ENCODE measurements at places on chromosomes 11 and 22. TPM values are rescaled to one million over a fixed set of nuclear protein-coding genes. Genes with fewer than 3 reads are reported as not detected.

The TMPRSS13 gene
- 0.70 TPM for total RNA-seq

The MAJIN gene
- not detected for total RNA-seq

The DDTL gene
- total RNA-seq: 2.9 TPM

The CATSPERZ gene
- total RNA-seq: not detected

The OR52M1 gene
- total RNA-seq: not detected

The TFIP11 gene
- total RNA-seq: 21.1 TPM

The KCNJ11 gene
- total RNA-seq: not detected

The SLC39A13 gene
- total RNA-seq: 97.5 TPM

The MMP1 gene
- total RNA-seq: 30.6 TPM

The SLC29A2 gene
- total RNA-seq: 3.1 TPM

The MS4A14 gene
- not detected for total RNA-seq

The TCIRG1 gene
- total RNA-seq: 51.0 TPM

The CDC42EP1 gene
- total RNA-seq: 54.1 TPM

The OR5T2 gene
- not detected for total RNA-seq

The PRRG4 gene
- total RNA-seq: 7.3 TPM

The SMTNL1 gene
- not detected for total RNA-seq

The LRRC74B gene
- total RNA-seq: not detected

The C11orf97 gene
- not detected for total RNA-seq

The PATE2 gene
- total RNA-seq: not detected

The PGA5 gene
- not detected for total RNA-seq

The CDC42BPG gene
- 8.1 TPM for total RNA-seq

The RAB36 gene
- total RNA-seq: 1.4 TPM

The MPPED1 gene
- total RNA-seq: not detected

The MYOD1 gene
- not detected for total RNA-seq

The TRIM66 gene
- total RNA-seq: 1.3 TPM

The TMEM132A gene
- total RNA-seq: 97.8 TPM

The STIM1 gene
- 20.6 TPM for total RNA-seq

The CCDC73 gene
- not detected for total RNA-seq

The NNMT gene
- 97.5 TPM for total RNA-seq

The POU2AF3 gene
- total RNA-seq: not detected

The APOBEC3B gene
- 2.6 TPM for total RNA-seq

The SUSD2 gene
- total RNA-seq: 0.16 TPM

The USH1C gene
- not detected for total RNA-seq

The GAL gene
- total RNA-seq: 6.1 TPM

The ANKRD49 gene
- 8.2 TPM for total RNA-seq

The SYT13 gene
- not detected for total RNA-seq
